ENCODE measurements at places on chromosomes 5 and 9.
A peak's percentile ranks its signal among the peaks of the same experiment; 100 is the strongest.

- DNase-seq, result no peak
Measured at GRCh38 chr9:14961372-14962068, 51.3 kb upstream of the FREM1 start.

GRCh38 chr9:123590499-123590898 is 234.5 kb downstream of the CRB2 start:
- DNase-seq, result peak; percentile 67

DNA sequence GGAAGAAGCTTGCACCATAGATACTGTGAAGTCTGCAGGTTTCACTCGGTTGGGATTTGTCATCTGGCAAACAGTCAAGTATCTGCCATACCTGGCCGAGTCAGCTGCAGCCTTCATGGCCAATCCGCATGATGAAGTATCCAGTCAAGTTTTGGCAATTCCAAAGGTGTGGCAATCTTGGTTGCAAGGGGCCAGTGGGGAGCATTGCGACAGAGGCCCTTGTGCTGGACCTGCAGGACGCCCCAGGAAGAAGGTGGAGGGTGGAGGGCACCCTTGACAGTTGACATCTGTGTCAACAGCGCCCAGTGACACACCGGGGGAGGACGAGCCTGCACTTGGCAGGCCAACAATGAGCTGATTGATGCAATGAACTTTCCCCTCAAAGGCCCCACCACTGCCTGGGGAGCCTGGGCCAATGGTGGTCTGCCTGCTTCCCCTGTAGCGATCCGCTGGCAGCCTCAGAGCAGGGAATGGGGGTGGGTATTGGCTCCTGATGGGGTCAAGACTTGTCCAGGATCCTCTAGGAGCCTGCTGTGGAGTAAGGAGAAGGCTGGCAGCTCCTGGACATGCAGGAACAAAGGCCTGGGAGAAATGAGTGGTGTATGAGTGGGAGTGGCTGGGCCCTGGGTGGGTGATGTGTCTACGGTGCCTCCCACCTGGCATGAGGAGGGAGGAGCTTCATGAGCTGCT is 122.8 kb upstream of the PITX1 start:
- no peak for DNase-seq

DNA sequence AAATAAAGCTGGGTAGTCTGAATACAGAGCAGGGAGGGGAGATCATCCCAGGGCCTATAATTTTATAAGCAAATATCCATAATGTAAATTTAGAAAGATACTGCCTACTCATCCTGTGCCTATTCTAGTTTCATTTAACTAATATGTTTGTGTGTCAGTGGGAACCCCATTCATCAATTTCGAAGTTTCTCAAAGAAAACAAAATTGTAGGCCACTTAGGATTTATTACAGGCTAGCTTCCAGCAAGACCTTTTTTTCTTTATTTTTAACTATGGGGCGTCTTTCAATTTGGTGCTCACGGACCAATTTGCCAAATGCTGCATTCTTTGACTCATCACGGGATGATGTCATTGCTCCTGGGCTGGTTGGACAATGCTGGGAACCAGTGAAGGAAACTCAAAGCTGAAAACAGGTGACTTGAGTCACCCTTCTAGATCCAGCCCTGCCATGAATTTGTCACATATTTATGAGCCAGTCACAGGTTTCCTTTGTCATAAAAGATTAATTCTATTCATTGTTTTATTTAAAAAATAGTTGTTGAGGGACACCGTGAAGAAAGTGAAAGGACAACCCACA is 13.4 kb downstream of the PCSK5 start:
- DNase-seq, result no peak

GRCh38 chr9:19624519-19624918 is 164.3 kb downstream of the SLC24A2 start:
- DNase-seq, result no peak

DNA sequence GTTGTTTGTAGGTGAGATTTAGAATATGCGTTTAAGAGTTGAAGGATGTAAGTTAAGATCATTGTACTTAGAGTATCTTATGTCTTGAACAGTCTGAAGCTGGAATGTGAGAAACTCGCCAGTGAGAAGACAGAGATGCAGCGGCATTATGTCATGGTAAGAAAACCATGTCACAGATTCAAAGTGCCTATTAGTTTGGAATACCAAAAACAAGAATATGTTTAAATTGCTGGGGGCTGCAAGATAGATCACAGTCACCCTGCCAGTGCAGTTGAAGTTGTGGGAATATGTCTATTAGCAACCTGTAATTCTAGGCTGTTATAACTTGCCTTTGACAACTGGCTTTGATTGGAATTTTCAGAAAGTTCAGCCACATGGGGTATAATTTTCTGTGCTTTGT is 3.0 kb downstream of the TLE4 start:
- no peak for DNase-seq

GRCh38 chr5:163373436-163374084 is 63.8 kb upstream of the CCNG1 start:
- no peak for DNase-seq

GRCh38 chr5:32241034-32241783 is 67.1 kb upstream of the GOLPH3 start:
- no peak for DNase-seq

- no peak for DNase-seq
Measured at GRCh38 chr5:10644192-10644591, 80.3 kb downstream of the ANKRD33B start.

DNA sequence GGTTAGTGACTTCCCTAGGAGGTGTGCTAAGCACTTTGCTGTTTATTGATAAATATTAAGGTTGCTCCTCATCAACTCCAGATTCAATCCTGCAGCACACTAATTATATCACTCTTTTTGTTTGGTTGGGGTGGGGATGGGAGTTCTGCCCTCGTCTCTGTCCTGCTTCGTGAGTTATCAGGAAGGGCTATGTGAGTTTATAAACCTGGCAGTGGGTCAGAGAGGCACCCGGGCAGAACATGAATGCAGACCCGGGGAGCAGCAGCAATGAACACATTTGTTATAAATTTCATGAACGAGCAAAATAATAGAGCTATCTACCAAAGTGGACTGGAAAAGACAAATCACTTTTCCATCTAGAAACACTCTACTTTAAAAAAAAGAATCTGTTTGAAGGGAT is 125.5 kb upstream of the WWC1 start:
- DNase-seq, result no peak

DNA sequence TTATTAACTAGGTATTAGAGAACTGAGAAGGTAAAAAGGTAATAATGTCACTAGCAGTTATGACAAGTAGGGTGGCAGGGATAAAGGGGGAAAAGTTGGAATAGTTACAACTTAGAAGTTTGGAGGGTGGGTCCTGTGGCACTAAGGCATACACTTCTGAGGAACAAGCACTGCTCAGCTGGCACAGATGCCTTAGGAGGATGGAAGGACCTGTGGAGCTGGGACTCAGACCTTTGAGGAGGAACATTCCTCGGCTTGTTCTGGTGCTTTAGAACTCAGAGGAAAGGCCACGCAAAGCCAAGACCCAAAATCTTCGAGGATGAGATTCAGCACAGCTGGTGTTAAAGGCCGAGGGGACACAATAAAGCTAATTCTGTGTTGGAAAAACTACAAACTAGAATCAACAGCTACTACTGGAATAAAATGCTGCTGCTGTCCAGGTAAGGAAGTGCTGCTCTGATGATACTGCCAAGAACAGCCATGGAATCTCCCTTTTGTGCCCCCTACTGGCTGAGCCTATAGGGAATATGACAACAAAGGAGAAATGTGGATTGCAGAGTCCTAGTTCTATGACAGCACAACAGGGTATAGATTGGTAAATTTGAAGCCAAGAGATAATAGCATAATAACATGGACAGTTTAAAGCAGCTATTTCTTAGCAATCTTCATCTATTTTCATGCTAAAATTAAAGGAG is 126.7 kb downstream of the SLC25A46 start:
- no peak for DNase-seq

- DNase-seq, result no peak
Measured at GRCh38 chr9:123164285-123164684, 104.1 kb downstream of the STRBP start.

DNA sequence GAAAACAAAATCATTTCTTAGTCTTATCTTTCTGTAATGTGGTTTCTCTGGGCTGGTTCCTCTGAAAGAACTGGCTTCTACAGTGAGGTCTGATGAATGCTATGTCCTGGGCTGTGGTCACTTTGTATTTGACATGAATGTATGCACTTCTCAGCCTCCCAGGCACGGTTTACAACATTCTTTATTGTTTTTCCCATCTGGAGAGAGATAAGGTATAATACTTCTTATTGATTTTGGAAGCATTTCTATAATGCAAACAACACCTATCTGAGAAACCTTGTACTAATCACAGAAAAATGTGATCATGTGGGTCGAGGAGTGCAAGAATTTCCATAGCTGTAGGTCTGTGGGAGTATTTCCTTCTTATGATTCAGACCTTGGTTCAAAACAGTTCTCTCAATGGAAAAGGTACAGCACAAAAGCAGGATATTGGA is 46.9 kb downstream of the ACTBL2 start:
- DNase-seq, result no peak

- DNase-seq, result no peak
Measured at GRCh38 chr5:57513785-57514184, 31.2 kb upstream of the ACTBL2 start.

GRCh38 chr5:65186646-65187227 is 295.0 kb downstream of the ADAMTS6 start:
- DNase-seq, result no peak

- no peak for DNase-seq
Measured at GRCh38 chr5:2864515-2865105, 113.1 kb upstream of the IRX2 start.

- DNase-seq, result no peak
Measured at GRCh38 chr5:16974981-16975380, 38.9 kb upstream of the MYO10 start.

GRCh38 chr9:70395652-70396051 is 18.8 kb downstream of the KLF9 start:
- DNase-seq, result no peak

DNA sequence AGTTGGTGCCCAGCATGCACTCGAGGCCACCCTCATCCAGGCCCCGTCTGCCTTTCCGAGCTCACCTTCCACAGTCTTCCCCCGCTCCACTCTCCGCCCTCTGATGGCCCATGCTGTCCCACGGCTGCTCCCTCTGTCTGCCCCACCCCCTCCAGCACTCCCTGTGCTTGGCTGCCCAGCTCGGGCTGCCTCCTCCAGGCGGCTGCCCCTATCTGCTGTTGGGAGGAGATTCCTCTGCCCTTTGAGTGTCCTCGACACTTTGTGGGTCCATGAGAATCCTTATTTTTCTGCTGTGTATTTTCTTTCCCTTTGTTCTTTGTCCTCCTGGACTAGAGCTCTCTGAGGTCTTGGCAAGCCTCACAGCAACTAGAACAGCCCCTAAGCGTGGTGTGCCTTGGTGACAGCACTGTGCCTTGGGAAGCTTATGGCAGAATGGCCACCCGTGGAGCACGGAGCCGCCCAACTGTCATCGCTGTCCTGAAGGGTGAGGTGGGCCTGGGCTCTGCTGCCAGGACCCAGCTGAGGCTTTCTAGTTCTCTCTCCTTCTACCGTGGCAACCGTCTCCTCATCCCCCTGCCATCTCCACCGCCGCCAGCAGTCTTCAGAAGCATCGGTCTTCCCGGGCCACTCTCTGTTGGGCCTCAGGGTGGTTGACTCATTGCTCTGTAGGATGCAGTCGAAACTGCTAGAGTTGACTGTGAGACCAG is 5.2 kb downstream of the NTMT1 start:
- DNase-seq, result no peak

GRCh38 chr9:117516676-117517632 is 102.1 kb upstream of the ASTN2 start:
- DNase-seq, result peak; percentile 66

DNA sequence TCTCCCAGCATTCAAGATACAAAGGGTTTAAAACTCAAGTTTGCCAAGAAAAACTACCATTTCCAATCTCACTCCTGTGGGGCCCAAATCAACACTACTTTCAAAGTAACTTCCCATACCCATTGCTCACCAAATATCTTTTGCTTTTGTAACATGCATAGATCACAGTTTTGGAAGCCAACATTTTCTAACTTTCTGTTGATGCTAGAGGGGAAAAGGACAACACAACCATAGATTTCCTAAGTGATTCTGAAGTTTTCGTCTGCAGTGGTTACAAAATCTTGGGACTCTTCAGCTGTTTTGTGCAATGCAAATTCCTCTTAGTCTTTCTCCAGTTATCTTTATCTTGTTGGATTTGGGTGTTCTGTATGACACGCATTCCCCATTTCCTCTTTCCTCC is 94.1 kb upstream of the PAPPA start:
- DNase-seq, result no peak

- DNase-seq, result peak; percentile 64
Measured at GRCh38 chr9:134378901-134379338, 52.7 kb downstream of the RXRA start.

DNA sequence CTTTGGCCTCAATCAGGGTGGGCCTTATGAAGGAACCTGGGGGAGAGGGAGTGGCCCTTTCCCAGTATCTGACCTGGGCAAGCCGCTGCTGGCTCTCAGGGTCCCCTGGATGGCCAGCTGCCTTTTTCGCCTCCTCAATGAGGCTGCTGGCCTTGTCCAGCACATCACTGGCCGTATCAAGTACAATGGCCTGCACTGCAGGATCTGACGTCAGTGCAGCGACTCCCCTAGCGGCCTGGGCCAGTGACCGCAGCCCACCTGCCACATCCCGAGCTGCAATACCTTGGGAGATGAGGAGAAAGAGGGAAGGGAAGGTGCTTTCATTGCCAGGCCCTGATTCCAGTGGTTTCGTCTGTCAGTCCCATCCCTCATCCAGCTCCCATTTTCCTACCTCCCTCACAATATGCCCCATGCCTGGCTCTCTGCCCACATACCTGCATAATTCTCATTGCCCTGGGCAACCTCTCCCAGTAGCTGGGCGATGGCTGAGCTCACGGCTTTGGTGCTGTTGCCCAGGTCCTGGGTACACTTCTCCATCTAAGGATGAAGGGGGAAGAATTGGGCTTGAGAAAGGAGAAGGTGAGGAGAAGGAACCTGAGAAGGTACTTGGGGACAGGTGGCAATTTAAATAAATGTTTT is 19.1 kb downstream of the TLN1 start:
- DNase-seq, result no peak

DNA sequence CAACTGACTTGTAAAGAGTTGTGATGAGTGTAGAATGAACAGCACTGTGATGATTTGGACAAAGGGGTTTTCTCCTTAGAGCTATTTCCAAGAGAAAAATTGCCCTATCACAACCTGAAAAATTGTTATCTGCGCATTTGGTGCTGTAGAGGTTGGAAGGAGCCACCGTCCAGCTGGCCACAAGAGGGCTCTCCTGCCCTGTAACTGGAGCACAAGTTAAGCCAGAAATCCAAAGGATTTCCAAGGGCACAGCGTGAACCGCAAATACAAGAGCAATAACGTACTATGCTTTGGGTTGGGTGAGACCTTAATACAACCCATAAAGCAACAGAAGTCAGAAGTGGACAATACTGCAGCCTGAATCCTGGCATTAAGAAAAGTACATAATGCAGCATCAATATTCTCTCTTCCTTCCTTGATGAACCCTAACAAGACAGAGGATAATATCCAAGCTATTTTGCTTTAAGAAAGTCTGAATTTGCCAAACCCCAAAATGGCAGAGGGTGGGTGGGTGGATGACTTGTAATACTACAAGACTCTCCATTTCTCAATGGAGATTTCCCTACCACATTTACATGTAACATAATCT is 56.8 kb upstream of the SMIM32 start:
- DNase-seq, result peak; percentile 79

Measured in NCI-H345 (cell line).